ENCODE measurements at places on chromosomes 4 and X.
A peak's percentile ranks its signal among the peaks of the same experiment; 100 is the strongest.

- DNase-seq = no peak
Measured at GRCh38 chrX:87003031-87003430, 514.6 kb upstream of the KLHL4 start.

GRCh38 chr4:135510582-135510981 is 1309.0 kb upstream of the PABPC4L start:
- no peak for DNase-seq

DNA sequence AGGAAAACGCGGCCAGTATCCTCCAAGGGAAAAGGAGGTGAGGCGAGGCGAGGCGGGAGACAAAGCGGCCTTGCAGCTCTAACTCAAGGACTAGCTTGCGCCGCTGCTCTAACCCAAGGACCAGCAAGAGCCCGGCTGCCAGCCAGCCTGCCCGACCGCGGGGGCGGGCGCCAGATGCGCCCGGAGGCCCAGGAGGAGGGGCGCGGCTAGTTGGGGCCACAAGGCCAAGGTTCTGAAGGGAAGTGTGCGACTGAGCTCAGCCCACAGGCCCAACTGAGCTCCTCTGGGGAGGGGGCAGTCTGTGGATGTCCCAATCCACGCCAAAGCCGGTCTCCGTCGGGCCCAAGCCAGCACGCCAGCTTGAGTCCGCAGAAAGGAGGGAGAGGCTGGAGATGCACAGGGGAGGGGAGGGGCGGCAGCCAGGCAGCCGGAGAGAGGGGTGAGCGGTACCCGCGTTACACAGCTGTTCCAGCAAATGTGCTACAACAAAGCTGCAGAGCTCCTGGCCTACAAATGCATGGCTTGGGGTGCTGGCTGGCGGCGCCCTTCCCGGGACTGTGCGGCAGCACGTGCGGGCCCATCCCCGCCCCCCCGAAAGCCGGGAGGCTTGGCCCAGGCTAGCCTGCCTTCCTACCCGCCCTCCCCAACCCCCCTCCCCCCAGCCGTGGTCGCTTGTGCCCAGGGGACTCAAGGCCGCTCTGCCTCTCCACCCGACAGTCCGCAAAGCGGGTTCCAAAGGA is 637 bp downstream of the AMER1 start:
- DNase-seq = peak; percentile 45

- DNase-seq = no peak
Measured at GRCh38 chr4:155703486-155704247, 37.0 kb downstream of the GUCY1A1 start.

DNA sequence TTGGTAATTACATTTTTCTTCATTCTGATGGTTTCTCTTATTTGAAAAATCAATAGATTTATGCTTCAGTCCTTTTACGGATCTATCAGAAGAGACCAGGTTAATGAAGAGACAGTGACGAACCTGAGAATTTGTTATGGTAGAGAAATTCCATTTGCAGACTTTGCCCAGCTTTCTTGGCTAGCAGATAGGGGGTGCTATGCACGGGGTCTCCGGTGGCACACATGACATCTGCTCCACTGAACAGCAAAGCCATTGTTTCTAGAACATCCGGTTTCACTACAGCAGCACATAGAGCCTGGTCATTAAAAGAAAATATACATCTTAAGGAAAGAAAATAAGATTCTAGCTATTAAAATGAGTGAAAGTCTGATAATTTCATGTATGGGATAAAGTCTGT is 85.1 kb downstream of the ARAP2 start:
- DNase-seq = no peak

GRCh38 chrX:19514791-19515614 is at the start of gene MAP3K15:
MAP3K15 (minus strand) TSS chrX:19515508; CDS start chrX:19515261, 247 bp downstream.
- DNase-seq = peak; percentile 52

- peak; percentile 92 for DNase-seq
Measured at GRCh38 chr4:1026115-1026514, 14.7 kb downstream of the FGFRL1 start.

- no peak for DNase-seq
Measured at GRCh38 chrX:119529345-119530276, 35.6 kb downstream of the STEEP1 start.

GRCh38 chrX:17559728-17560379 is 177.4 kb upstream of the SCML1 start:
- DNase-seq = no peak

GRCh38 chr4:176448761-176449160 is 129.0 kb downstream of the SPCS3 start:
- no peak for DNase-seq

DNA sequence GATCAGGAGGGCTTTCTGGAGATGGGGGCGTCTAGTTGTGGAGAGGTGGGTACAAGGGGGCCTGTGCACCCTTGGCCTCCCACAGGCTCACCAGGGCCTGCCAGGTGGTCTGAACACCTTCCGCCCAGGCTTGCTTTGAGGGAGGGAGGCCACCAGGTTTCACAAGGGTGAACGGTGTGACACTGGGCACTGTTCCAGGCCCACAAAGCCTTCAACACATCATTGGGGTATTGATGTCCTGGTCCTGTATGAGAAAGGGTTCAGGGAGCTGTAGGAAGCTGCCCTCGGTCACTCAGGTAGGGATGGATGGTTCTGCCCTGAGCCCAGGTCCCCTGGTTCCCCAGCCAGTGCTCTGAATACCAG is 6.0 kb downstream of the HTRA3 start:
- no peak for DNase-seq

GRCh38 chr4:20639346-20639745 is 60.9 kb upstream of the PACRGL start:
- DNase-seq = no peak

DNA sequence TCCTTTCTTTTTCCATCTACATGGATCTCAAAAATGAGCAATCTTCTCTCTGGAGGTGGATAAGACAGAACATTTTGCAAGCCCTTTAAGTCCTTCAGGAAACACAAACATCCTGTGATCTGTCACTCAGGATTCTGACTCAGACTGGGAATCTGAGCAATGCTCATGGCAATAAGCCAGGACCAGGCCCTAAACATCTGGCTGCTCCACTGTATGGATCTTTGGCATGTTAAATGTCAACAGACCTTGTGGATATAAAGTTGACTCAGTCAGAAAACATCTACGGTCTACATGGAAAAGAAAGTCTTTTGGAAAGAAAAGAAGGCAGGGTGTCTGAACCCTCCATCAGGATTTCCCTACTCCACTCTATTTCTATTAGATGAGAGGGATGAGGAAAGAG is 17.8 kb upstream of the CHIC2 start:
- no peak for DNase-seq

- peak; percentile 32 for DNase-seq
Measured at GRCh38 chr4:78691971-78692821, 84.0 kb upstream of the BMP2K start.

GRCh38 chr4:89307446-89308160 is at the start of gene GPRIN3:
GPRIN3 (minus strand) TSS chr4:89307800; CDS start chr4:89250110, 57,690 bp downstream.
- DNase-seq = peak; percentile 58

GRCh38 chrX:1481636-1482529 is 29.2 kb upstream of the ASMTL start:
- DNase-seq = peak; percentile 70

DNA sequence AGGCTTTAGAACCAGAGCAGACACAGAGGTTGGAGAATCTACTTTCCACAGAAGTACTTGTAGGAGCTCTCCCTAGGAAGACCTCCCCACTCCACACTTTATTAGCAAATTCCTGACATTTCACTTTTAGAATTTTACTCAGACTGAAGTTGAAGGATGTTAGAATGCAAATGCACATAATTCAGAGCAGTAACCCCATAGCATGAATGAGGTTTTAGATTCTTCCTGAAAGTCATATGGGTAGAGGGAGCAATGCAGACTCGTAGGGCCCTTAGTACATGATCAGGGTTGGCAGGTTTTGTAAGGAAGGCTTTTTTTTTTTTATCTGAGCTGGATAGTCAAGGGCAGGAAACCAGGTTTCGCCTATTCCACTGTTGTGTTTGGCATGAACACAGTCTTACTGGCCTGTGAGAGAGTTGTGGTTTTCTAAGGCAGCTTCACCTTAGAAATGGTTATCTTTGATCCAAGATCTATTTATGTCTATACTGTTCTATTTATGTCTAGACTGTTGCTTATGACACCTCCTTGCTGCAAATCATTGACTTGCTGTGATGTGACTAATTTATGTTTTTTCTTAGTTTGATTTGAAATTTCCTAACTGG is 48.9 kb downstream of the SPATA18 start:
- no peak for DNase-seq

DNA sequence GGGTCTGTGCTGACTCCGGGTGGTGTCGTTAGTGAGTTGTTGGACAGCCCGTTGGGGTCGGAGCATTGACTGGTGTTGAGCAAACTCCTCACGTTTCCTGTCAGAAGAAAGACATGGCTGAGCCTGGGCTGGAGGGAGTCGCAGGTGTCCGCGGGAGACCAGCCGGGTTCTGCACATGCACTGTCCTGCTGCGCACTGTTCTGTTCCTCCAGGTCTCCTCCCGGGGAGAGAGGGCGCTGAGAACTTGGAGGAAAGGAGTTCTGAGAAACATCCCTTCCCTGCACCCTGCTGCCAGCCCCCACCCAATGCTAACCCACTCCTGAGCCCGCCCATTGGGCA is 1.1 kb downstream of the ZNF141 start:
- DNase-seq = no peak

DNA sequence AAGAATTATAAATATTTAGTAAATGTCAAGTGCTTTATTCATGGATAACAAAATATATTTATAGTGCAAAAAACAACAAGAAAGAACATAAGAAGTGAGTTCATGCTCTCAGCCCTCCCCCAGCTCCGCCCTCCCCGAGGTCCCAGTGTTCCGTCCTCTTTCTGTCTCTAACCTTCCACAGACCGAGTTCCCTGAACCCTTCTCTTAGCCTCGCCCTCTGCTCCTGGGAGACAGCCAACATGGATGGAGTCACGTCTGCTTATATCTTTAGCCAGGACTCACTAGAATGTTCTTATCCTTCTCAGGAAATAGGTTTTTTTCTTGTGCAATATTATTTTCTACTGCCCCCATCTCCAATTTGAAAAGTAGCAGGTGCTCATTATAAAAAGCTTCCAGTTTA is 40.1 kb upstream of the HELT start:
- no peak for DNase-seq

- DNase-seq = no peak
Measured at GRCh38 chr4:16231570-16232245, 5.4 kb upstream of the TAPT1 start.

DNA sequence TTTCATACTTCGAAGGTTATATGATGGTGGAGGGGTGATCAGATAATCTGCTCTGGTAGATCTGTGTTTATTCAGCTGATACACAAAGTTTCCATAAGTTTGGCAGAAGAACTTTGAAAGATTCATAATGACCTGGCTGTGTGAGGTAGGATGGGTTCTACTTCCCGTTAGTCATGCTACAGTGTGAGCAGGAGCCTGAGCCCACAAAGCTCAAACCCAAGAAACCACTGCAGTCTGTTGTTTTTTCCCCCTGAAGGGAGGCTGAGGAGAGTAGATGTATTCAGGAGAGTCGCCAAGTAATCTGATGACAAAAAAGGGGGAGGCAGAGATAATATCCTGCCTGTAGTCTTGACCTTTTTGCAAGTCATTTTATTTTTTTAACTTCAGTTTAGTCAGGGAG is 52.8 kb upstream of the PPP3CA start:
- no peak for DNase-seq

GRCh38 chr4:125849869-125850268 is 535.1 kb downstream of the FAT4 start:
- no peak for DNase-seq

DNA sequence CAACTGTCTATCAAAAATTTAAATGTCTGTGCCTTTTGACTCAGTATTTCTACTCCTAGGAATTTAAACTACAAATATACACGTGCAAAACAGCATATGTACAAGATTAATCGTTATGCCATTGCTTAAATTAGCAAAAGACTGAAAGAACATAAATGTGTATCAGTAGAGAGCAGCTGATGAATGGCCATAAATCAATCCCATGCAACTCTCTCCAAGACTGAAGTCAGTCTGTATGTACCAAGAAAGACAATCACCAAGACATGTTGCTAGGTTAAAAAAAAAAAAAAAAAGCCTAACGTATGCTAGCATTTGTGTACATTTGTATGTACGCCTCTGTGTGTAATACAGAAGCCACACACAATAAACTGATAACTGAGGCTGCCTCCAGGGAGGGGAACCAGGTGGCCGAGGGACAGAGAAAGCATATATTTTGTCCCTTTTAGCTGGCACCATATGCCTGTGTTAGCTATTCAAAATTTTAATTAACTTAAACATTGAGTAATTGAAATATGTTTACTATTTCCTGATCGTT is 130.7 kb downstream of the SH3KBP1 start:
- no peak for DNase-seq

All from GM13976 (cell line).